ENCODE measurements at places on chromosomes 4 and X. TPM values are rescaled to one million over a fixed set of nuclear protein-coding genes. Genes with fewer than 3 reads are reported as not detected.

The UTP3 gene
- 22.0 TPM for total RNA-seq

The WDR17 gene
- total RNA-seq = 3.0 TPM

The TCEANC gene
- 3.3 TPM for total RNA-seq

The GAK gene
- 73.5 TPM for total RNA-seq

The NAP1L3 gene
- 5.7 TPM for total RNA-seq

The EXOC1L gene
- total RNA-seq = not detected

The PPP4R3C gene
- not detected for total RNA-seq
